ENCODE measurements at places on chromosomes 7 and 10. TPM values are rescaled to one million over a fixed set of nuclear protein-coding genes. Genes with fewer than 3 reads are reported as not detected.
A peak's percentile ranks its signal among the peaks of the same experiment; 100 is the strongest.

GRCh38 chr7:83793558-83793957 is 144.6 kb upstream of the SEMA3E start:
- DNase-seq = no peak

WNT2 gene
- 0.05 TPM for polyA plus RNA-seq

GRCh38 chr10:75266945-75267344 is 31.2 kb upstream of the COMTD1 start:
- DNase-seq = no peak

NRCAM gene
- polyA plus RNA-seq = 1.1 TPM

- DNase-seq = no peak
Observed at GRCh38 chr10:59561477-59562121, 148.1 kb downstream of the SLC16A9 start.

NPY gene
- polyA plus RNA-seq = 2.6 TPM

- DNase-seq = no peak
Observed at GRCh38 chr7:139725077-139725476, 52.7 kb downstream of the HIPK2 start.

- DNase-seq = no peak
Observed at GRCh38 chr7:40641701-40642100, 506.9 kb downstream of the SUGCT start.

DNA sequence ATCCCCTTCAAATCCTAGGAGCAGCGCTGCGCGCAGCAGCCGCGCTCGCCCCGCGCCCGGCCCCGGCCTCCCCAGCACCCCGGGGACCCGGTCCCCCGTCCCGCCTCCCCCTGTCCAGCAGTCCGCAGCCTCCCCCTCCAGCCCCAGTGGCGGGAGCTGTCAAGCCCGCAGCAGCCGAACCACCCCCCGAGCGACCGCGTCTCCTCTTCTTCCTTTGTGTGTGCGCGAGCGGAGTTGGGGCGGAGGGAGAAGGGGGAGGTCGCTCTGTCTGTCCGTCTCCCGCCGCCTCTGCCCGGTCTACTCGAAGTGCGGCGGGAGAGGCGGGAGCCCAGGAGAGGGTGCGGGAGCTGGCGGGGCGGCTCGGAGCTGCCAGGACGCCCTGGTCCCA is 375 bp upstream of the CHN2 start:
- no peak for DNase-seq

- peak; percentile 31 for DNase-seq
Observed at GRCh38 chr7:49775065-49775948, 1.9 kb downstream of the VWC2 start.

GRCh38 chr7:90833443-90833842 is 237.3 kb downstream of the CDK14 start:
- no peak for DNase-seq

MSMB gene
- polyA plus RNA-seq = not detected

DNA sequence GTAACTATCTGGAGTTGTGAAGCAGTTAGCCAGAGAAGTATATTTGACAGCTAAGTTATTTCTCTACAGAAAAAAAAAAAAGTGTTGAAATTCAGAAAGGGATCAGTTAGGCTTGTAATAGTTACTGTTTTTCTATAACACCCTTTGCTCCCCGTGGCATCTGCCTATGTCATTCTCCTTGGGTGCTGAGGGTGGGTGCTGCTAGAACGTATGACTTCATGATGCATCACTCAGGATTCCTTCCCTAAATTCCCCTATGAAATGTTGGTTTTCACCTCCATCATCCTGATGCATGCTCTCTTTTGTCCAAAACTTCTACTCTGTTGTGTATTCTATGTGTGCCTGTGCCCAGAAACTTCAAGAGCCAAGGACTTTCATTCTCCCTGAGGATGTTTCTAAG is 536.4 kb downstream of the GRM8 start:
- no peak for DNase-seq

CRHR2 gene
- not detected for polyA plus RNA-seq

EBF3 gene
- not detected for polyA plus RNA-seq

DNA sequence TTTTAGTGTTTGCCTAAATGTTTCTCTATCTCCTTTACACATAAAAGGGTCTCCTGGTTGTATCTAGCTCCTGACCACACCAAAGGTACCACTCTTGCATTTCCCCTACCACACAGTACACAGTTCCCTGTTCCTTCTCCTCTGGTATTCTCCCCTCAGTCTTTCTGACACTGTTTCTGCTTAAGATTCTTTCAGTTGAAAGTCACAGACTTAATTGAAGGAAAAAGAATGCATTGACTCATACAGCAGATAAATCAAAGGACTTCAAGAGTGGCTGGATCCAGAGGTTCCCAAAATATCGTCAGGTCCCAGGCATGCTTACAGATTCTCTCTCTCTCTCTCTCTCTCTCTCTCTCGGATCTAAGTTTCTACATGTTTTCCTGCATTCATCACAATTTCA is 185.6 kb upstream of the LRGUK start:
- DNase-seq = no peak

DNA sequence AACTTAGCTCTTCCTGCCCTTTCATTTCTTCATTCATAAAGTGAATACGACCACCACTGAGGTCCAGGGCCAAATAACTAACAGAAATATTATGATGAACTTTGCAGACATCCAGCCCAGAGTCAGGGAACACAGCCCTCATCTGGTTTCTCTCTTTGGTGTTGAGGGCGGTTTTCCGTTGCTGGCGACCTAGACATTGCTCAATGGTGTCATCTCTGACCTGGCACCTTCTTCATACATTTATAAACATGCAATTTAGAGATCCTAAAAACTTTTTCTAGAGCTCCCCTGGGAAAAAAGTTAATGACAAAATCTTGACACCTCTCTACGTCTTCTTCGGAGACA is 324 bp upstream of the TET1 start:
- DNase-seq = no peak

GRCh38 chr10:123585477-123586445 is 80.4 kb upstream of the GPR26 start:
- DNase-seq = no peak

All from SK-N-SH (cell line).